ENCODE measurements at places on chromosomes 6 and 20.

DNA sequence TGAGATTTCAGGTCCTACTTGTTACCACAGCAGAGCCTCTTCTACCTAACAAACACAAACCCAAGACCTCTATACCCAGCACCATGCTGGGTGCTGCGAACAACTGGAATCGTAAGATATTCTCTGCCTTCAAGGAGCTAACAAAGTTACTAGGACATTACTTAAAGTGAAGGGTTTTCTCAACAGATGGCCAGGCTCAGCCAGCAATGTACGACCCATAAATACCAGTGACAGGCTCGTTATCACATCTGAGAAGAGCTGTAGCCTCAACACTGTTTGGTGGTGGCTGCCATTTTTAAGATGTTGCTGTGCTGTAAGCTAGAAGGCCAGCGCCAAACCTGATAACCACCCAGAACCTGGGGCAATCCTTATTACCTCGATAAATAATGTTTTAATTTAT lies 406.5 kb downstream of the KIF16B start:
- no peak for DNase-seq

DNA sequence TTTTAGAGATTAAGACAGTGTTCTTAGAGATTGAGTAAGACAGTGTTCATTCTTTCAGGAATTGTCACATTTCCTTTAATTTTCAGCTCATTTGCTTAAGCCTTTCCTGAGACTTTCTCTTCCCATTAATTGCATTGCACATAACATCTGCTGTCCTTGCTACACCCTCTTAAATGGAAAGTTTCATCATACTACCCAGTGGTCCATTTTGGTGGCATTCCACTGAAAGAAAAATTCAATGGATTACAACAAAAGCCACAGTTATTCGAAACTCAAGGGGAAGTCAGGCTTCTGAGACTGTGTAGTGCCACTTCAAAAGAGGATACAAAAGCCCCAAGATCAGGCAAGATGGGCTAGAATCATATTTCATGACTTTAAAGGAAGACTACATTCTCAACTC lies 64.0 kb downstream of the RSPO3 start:
- no peak for DNase-seq

DNA sequence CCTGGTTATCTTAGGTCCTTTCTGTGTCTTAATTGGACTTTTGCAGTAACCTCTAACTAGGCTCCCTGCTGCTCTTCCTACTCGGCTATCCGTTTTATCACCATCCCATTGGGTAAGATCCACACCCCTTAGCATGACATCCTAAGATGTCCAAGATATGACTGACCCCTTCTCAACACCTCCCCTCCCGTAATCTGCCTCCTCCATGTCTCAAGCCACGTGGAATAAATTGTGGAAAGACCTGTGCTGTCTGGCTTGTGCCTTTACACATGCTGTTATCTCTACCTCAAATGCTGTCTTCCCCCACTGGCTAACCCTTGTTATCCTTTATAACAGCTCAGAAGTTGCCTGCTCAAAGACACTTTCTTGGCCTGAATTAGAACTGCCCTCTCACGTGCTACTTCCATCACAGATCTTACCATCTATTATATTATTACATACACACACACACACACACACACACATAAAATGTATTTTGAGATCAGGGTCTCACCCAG lies 26.5 kb downstream of the EIF2S2 start:
- no peak for DNase-seq

DNA sequence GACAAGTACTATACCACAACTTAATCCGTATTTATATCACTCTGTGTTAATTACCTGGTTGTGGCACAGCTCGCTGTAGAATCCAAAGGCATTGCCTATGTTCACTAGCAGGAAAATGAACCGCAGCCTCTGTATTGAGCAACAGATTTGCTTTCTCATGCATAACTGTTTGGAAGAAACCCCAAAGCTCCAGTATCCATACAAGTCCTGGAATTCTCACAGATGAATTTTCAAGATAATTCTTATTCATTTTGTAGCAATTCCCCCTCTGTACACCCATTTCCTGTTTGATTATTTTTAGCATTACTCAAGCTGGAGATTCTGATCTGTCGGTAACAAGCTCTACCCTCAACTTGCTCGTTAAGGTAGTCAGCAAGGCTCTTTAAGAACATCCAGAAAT lies 63.5 kb downstream of the STMND1 start:
- no peak for DNase-seq

- no peak for DNase-seq
Measured at GRCh38 chr20:15461938-15462337, 1111.3 kb downstream of the KIF16B start.

DNA sequence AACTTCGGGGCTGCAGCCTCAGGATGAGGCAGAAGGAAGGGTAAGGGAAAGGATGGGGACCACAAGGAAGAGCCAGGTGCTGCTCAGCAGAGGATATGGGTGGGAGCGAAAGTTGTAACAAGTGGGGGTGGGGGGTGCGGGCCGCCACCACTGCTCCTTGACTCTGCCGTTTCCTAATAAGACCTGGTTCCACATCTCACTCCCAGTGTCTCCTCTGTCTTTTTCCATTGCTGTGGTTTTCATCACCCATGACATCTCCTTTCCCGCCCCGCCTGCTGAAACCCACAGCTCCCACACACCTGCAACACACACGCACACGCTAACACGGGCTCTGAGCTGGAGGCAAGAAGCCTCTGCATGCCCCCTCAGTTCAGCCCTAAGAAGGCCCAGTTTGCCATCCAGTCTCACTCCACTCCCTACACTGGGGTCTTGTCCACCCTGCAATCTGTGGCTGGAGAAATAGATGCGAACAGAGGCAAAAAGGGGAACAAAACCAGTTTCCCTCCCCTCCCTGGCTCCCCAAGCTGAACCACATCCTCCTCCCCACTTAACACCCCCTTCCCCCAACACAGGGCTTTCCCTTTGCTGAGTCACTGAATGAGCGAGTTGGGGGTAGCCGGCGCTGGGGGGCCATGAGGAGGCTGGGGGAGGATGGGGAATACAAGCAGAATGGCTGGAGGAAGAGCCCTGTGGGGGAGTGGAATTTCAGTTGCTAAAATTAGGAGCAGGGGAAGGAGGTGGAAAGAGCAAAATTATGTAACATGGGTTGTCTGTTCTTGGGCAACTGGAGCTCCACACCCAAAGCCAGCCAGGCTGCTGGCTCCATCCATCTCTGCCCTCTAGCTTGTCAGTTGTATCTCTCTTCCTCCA lies 11.5 kb downstream of the NFKBIL1 start:
- peak; percentile 49 for DNase-seq

DNA sequence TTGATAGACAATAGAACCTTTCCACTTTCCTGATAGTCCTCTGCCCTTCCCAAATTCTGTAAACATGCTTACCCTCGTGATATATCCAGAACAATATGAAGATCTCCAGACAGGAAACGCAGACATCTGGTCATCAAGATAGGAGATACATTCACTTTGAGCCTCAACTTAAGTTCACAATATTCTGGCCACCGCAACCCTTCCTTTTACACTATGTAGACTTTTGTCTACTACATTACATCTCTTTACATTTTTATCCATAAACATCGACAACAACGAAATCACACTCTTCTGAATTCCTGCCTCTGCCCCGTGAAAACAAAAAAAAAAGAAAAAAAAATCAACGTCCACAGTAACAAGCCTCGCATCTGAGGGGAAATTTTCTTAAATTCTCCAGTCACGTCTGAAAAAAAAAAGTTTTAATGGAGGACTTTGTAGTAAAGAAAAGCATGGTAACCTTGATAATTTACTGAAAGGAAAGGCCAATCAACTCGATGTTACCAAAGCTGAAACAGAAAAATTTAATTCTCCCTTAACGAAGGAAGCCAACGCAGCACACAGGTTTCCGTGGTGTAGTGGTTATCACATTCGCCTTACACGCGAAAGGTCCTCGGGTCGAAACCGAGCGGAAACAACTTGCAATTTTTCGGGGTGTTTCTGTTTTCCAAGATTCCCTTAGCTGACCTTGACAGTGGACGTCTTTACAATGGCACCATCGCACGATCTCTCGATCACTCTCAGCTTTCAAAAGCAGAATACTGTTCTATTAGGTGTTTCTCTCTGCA lies 21.8 kb downstream of the POM121L2 start:
- no peak for DNase-seq

- DNase-seq = no peak
Measured at GRCh38 chr20:20993372-20993771, 112.8 kb downstream of the LINC00237 start.

DNA sequence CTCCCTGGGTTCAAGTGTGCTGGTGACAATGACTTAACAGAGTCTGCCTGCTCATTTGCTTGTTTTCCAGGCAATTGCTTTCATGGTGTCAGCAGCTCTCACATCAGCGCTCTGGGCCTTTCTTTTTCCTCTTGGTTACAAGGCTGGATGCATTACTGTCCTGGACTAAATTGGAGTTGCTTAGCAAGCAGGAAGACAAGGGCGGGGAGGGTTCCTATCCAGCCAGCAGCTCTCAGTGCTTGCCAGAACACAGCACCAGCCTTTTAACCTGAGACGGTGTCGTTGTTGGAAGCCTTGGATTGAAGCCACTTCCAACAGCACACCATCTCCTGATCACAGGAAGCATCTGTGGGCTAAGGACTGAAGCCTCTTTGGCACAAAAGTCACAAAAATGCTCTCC lies 606.9 kb downstream of the CDH26 start:
- DNase-seq = no peak

DNA sequence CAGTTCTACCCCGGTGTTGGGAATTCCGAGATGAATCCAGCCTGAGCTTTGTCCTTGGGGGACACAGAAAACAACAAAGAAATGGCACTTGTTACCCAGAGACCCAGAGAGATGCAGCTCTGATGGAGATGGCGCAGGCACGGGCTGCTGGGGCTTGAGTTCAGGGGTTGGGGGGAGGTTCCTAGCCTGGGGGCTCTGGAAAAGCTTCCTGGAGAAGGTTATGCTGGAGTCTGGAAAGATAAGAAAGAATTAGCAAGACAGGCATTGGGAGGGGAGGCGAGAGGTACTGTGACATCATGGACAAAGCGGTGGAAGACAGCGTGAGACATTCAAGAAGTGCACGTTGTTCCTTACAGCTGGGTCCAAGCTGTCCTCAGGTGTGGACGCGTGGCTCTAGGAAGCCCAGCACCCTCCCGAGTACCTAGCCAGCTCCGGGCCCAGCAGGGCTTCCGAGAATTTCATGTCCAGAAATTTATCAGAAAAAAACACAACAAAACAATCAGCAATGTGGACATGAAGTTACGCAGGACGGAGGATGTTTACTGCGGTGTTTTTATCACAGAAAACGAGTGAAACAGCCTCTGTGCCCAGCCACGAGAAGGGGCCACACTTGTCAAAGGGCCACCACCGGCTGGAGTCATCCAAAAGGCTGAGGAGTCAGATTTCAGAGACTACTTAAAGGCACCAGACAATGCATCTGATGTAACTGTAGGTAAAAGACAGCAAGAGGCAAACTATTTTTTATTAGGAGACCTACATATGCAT lies 39.5 kb downstream of the C20orf203 start:
- no peak for DNase-seq

- DNase-seq = no peak
Measured at GRCh38 chr6:128167552-128167951, 266.7 kb upstream of the THEMIS start.

DNA sequence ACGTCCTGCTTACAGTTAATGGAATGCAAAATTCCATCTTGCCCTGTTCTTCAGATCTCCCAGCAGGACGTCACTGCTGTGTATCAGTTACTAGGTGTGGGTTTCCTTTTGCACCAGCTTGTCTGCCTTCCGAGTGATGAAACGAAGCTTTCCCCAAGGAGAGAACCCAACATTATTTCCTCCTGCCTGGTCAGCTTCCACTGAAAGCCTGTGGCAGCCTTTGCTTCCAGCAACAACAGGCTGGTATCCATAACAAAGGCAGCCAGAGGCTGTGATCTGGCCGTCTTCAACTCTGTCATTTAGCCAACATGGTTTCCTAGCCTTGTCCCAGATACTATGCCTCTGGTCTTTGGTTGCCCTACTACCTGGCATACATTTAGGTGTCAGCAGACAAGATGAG lies 78.9 kb upstream of the HEY2 start:
- DNase-seq = no peak

GRCh38 chr20:8036771-8037170 lies 17.2 kb upstream of the TMX4 start:
- no peak for DNase-seq

- DNase-seq = no peak
Measured at GRCh38 chr6:161151660-161152526, 122.0 kb downstream of the AGPAT4 start.

- no peak for DNase-seq
Measured at GRCh38 chr6:135346747-135347146, 150.8 kb downstream of the AHI1 start.

DNA sequence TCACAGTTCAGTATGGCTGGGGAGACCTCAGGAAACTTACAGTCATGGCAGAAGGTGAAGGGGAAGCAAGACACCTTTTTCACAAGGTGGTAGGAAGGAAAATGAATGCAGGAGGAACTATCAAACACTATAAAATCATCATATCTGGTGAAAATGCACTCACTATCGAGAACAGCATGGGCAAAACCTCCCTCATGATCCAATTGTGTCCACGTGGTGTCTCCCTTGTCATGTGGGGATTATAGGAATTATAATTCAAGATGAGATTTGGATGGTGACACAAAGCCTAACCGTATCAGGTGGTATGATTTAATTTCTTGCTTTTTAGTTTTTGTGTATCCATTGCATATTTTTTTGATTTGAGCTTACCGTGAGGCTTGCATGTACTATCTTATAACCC lies 133.2 kb upstream of the SYNCRIP start:
- no peak for DNase-seq

- DNase-seq = no peak
Measured at GRCh38 chr6:150640556-150641209, 41.0 kb downstream of the PLEKHG1 start.

GRCh38 chr6:22673474-22673873 lies 104.1 kb downstream of the HDGFL1 start:
- no peak for DNase-seq

DNA sequence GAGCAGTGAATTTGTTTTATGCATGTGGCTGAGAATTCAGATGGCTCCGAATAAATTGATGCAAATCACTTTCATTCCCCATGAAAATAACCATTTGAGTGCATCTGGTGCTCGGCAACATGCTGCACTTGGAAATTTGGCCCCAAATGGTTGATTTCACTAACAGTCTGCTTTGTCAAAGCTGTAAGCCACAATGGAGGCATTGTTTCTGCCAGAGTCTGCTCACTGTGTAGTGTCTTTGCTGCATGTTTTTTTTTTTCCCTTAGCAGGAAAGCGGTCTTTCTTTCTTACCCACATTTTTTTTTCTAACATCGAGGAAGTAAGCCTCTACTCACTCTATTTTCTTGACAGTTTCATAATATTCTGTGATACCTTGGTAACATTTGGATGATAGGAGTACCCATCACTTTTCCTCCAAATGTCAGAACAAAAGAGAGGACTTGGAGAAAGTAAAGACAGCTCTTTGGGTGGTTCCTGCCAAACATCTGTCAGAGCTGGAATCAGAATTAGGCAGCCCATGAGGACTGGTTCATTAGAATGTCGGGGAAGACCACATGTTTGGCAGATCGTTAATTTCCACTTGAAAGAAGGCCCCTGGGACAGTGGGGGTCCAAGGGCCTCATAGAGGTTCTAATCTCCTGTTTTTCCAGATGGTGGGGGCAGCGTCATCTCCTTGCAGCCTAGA lies 149.5 kb downstream of the DOK5 start:
- DNase-seq = no peak

- DNase-seq = no peak
Measured at GRCh38 chr6:40285996-40286395, 301.2 kb downstream of the LRFN2 start.

GRCh38 chr6:143607974-143608373 lies 69.8 kb upstream of the PHACTR2 start:
- no peak for DNase-seq

- no peak for DNase-seq
Measured at GRCh38 chr20:32249030-32249738, 28.3 kb upstream of the KIF3B start.

- DNase-seq = no peak
Measured at GRCh38 chr6:73460056-73460455, 1.5 kb upstream of the MTO1 start.

All from stimulated activated CD8-positive, alpha-beta memory T cell treated with anti-CD3 and anti-CD28 coated beads, Interleukin-2, amount 100 ng/mL, for 1 hour (primary cell).